ENCODE measurements at places on chromosomes 4 and X. TPM values are rescaled to one million over a fixed set of nuclear protein-coding genes. Genes with fewer than 3 reads are reported as not detected.

DNA sequence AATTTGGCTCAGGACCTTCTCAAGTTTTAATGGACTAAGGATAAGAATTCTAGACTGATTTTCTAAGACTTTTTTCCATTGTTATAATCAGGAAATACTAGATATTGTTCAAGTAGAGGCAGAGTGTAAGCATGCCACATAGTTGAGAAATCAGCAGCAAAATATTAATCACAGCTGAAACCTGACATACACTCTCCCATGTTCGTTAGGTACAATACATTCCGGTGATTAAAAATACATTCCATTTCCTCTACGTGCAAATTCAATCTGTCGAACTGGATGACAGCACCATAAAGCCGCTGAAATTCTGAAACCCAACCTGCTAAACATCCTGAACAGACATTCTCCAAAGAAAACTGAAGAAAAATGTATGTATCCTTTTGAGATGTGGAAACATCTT, 587.6 kb upstream of the DIPK2B start:
- no peaks in the 10 kb centered on the region for H3K27me3 ChIP-seq
- peak overlapping the region; percentile 92 for H3K27ac ChIP-seq
- peaks cover 39% of the 10 kb centered on the region for H3K36me3 ChIP-seq
- no peak for DNase-seq
- peak overlapping the region; percentile 67 for H3K4me3 ChIP-seq
- H3K4me1 ChIP-seq = peaks cover 70% of the 10 kb centered on the region

- no peak for DNase-seq
- H3K4me3 ChIP-seq = no peak overlapping the region
- H3K27ac ChIP-seq = no peak overlapping the region
- peaks cover 24% of the 10 kb centered on the region for H3K27me3 ChIP-seq
Observed at GRCh38 chr4:9893329-9894108, 112.1 kb downstream of the DRD5 start.

GRCh38 chrX:13046141-13046855, 1.9 kb upstream of the FAM9C start:
- no peaks in the 10 kb centered on the region for H3K4me1 ChIP-seq
- no peak overlapping the region for H3K27ac ChIP-seq
- H3K27me3 ChIP-seq = no peaks in the 10 kb centered on the region
- H3K4me3 ChIP-seq = no peak overlapping the region
- H3K36me3 ChIP-seq = no peaks in the 10 kb centered on the region

GRCh38 chr4:168019019-168019651, 73.2 kb upstream of the ANXA10 start:
- peak overlapping the region; percentile 40 for H3K27ac ChIP-seq
- no peak for DNase-seq
- H3K4me3 ChIP-seq = peak overlapping the region; percentile 17
- peaks cover 48% of the 10 kb centered on the region for H3K4me1 ChIP-seq
- H3K27me3 ChIP-seq = no peaks in the 10 kb centered on the region

- peaks cover 6% of the 10 kb centered on the region for H3K36me3 ChIP-seq
- H3K27ac ChIP-seq = no peak overlapping the region
- H3K27me3 ChIP-seq = no peaks in the 10 kb centered on the region
- DNase-seq = no peak
- no peak overlapping the region for H3K4me3 ChIP-seq
Observed at GRCh38 chr4:40530961-40531635, 98.6 kb downstream of the RBM47 start.

Gene ADGRG4
- total RNA-seq = not detected
